Stromal cell of bone marrow (primary cell): ENCODE measurements at places on chromosomes 4 and X.

- peak; percentile 45 for DNase-seq
Observed at GRCh38 chr4:4477391-4477790, 64.5 kb downstream of the STX18 start.

DNA sequence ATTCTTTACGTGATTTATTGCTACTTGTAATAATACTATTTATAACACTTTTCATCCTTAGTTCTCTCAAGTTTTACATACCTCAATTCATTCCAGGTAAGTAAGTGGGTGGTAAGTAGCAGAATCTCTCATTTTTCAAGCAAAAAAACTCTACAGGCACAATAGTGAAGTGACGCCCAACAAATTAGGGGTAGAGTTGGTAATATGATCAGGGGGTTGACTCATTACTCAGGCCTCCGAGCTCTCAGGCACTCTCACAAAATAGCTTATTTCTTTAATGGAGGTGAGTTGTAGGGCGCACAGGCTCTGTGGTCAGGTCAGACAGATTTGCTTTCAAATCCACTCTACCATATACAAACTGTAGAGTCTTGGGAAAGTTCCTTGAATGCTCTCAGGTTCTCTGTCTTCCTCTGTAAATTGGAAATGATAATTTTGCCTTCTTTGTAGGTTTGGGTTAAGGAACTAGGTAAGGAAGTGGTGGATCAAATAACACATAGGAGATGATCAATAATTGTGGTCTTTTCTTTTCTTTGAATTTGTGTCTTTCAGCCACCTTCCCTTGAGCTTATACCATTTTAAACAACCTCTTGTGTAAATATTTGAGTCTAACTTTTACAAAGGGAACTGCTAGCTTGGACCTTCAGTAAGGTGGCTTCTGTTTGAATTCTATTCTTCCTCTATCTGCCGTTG lies 134.9 kb upstream of the LEF1 start:
- DNase-seq: no peak

GRCh38 chr4:74455361-74456055 lies 10.6 kb downstream of the AREG start:
- DNase-seq: no peak

GRCh38 chr4:183256756-183257385 lies 63.2 kb downstream of the CLDN22 start:
- peak; percentile 20 for DNase-seq

DNA sequence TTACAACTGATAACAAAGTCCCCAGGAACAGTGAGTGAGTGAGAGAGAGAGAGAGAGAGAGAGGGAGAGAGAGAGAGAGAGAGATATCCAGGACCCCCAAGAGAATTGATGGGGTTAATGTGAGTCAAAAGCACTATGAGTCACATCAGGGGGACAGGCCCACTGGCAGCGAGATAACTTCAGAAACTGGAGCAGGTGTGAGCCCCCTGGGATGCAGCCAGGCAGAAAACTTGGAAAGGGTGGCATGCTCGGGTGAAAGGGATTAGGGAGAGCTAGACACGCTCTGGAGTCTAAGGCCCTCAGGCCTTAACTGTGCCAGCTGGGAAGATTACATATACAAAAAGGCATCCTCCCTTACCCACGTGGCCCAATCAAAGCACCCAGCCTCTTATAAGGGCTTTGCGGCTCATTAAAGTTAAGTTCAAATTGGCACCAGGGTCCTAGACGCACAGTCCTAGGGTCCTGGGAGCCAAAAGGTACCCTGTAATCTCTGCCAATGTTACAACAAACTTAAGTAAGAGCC lies 841 bp downstream of the ACOT9 start:
- DNase-seq: no peak

- DNase-seq: no peak
Observed at GRCh38 chrX:24169211-24169610, 19.7 kb downstream of the ZFX start.

- peak; percentile 5 for DNase-seq
Observed at GRCh38 chrX:130637591-130637990, 235.8 kb downstream of the RBMX2 start.

GRCh38 chr4:86031927-86032326 lies 327.9 kb downstream of the MAPK10 start:
- no peak for DNase-seq

DNA sequence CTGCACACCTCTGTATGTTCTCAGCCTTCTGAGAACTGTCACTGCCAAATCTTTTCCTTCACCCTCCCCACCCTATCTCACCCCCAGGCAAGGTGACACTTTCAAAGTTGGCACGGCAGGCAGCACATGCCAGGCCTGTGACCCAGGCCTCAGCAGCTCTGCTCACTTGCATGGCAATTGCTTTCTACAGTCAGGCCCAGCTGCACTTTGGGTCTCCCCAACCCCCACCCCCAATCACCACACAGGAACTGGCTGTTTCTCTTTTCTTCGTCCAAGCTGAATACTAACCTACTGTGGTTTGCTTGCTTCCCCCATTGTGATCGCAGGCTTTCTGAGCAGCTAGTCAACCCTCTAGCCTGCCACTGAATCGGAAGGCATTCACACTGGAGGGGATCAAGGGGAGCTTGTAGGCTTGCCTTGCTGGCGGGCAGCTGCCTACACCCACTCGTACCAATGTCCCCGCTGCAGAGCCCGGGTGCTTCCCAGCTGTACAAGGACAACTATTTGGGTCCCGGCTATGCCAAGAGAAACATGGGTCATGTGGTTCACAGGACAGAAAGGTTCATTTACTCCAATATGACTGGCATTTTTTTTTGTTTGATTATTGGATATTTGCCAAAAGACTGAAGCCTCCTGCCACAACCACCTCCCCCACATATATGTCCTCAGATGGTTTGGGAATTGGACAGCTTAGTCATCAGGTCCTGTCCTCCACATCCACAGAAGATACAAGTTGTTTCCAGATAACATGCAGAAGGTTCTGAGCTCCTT lies 28.1 kb downstream of the SLC25A43 start:
- no peak for DNase-seq

GRCh38 chr4:175874306-175874705 lies 62.2 kb upstream of the GPM6A start:
- no peak for DNase-seq

GRCh38 chr4:90317785-90318184 lies 190.6 kb downstream of the CCSER1 start:
- peak; percentile 93 for DNase-seq

DNA sequence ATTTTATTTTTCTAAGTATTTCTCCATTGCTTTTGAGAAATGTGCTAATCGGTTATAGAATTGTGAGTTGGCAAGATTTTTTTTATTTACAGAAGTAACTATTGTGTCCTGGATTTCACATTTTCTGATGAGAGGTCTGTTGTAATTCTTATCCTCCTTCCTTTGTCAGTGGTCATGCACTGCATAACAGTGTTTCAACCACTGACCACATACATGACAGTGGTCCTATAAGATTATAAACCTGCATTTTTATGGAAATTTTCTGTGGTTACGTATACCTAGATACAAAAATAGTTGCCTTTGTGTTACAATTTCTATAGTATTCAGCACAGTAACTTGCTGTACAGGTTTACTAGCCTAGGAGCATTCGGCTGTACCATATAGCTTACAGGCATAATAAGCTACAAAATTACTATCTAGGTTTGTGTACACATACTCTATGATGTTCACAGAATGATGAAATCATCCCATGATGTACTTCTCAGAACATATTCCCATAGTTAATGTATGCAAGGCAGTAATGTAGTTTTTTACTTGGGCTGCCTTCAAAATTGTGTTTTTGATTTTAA lies 47.8 kb downstream of the APELA start:
- DNase-seq: no peak

- no peak for DNase-seq
Observed at GRCh38 chrX:22542641-22543040, 269.9 kb downstream of the CBLL2 start.

- no peak for DNase-seq
Observed at GRCh38 chr4:101240099-101240498, 107.2 kb downstream of the PPP3CA start.

DNA sequence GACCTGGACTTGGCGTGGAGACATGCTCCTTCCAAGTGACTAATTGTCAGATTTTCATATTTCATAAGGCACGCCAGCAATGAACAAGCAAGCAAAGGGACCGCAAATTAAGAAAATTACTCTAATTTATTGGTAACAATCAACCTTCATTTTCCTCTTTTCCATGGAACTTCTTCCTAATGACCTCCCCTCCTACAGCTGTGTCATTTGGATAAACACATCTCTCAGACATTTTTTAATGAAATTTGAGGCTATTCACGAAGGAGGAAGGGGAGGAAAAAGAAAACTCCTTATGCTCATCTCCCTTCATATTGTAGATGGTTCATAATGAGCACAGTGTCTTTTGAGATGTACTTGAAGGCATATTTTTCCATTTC lies 38.6 kb upstream of the TLR3 start:
- DNase-seq: no peak

GRCh38 chr4:6239968-6240367 lies 29.7 kb upstream of the WFS1 start:
- no peak for DNase-seq

DNA sequence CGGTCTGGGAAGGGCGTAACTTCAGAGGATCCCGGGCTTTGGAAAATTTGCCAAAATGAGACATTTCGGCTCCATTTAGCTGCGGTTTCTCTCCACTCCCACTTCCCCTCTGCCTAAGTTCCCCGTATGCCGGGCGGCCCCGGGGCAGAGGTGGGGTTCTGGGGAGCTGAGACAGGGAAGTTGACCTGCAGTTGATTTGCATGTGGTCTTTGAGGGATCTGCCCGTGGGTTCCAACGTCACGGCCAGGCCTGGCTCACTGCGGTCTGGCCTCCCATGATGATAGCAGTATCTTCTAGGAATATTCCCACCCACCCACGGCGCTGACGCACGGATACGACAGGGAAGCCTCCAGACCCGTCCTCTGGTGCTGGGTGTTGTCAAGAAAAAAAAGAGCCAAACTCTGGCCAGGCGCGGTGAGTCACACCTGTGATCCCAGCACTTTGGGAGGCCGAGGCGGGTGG lies 27.3 kb upstream of the CRLF2 start:
- no peak for DNase-seq

- no peak for DNase-seq
Observed at GRCh38 chrX:6071731-6072130, 156.9 kb downstream of the NLGN4X start.

- no peak for DNase-seq
Observed at GRCh38 chrX:119089619-119090018, 16.8 kb downstream of the CT47C1 start.

DNA sequence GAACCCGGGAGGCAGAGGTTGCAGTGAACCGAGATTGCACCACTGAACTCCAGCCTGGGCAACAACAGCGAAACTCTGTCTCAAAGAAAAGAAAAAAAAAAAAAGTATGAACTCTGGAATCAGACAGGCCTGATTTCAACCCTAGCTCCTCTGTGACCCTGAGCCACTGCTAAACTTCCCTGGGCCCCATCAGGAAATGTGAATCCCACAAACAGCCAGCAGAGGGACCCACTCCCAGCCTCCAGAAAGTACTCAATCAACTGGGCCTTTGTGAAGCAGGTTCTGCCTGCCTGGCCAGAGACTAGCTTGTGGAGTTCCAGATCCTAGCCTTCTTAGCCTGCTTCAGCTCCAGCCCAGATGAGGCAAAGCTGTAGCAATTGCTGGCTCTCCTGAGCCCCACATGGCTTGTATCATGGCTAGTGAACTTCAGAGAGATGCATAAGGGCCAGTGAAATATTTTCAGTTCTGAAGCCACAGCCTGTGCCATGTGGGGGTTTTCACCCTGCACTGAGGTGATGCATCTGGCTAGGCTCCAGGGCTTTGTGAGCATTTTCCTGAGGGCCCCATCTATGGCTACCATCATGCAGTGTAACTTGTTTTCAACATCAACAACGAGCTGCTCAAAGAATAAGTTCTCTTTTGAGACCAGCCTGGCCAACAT lies 7.2 kb upstream of the IDS start:
- no peak for DNase-seq

DNA sequence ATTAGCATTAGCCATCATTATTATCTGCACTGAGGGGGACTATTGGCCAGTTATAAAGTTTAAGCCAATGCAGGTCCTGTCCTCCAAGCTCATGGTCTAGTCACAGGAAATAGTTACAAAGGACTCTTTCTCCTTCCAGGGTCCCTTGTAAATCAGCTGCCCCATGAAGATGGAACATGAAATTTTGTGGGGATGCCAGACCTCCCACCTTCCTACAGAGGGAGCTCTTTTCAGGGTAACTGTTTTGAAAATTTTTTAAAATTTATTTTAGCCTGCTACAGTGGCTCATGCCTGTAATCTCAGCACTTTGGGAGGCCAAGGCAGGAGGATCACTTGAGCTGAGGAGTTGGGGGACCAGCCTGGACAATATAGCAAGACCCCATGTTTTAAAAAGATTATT lies 124.4 kb upstream of the SLC34A2 start:
- DNase-seq: no peak

DNA sequence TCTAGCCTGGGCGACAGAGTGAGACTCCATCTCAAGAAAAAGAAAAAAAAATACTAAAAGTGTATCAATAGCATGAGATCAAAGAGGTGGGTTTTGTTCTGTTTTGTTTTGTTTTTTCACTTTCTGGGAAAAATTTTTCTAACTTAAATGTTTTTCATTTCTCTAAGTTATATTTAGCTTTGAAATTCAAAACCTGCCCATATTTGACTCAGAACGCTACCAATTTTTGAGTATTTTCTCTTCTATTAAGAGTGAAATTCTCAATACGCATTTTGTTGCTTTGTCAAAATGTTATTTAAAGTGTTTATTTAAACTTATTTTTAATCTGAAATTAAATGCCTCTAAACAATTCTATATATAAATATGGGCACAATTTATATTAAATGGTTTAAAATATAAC lies 39.6 kb downstream of the GSTCD start:
- no peak for DNase-seq

DNA sequence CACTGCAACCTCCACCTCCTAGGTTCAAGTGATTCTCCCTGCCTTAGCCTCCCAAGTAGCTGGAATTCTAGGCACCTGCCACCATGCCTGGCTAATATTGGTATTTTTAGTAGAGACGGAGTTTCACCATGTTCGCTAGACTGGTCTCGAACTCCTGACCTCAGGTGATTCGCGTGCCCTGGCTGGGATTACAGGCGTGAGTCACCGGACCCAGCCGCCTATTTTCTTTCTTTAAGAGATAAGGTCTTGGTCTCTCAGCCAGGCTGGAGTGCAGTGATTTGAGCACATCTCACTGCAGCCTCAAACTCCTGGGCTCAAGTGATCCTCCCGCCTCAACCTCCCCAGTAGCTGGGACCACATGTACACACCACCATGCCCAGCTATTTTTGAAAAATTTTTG lies 166.5 kb downstream of the DHRSX start:
- no peak for DNase-seq

DNA sequence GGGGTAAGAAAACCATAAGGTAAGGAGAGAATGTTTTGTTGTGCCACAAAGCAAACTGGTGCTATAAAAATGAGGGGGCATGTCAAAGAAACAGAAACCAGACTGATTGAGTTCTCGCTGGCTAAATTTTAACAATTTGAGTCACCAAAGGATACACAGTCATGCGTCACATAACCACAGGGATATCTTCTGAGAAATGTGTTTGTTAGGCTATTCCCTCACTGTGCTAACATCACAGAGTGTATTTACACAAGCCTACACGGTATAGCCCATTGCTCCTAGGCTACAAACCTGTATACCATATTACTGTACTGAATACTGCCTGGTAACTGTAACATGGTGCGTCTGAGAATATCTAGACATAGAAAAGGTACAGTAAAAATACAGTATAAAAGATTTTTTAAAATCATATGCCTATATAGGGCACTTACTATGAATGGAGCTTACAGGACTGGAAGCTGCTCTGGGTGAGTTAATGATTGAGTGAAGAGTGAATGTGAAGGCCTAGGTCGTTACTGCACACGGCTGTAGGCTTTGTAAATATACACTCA lies 50.1 kb downstream of the FBXW7 start:
- peak; percentile 75 for DNase-seq

- DNase-seq: peak; percentile 19
Observed at GRCh38 chr4:121873604-121874003, 3.3 kb upstream of the BBS7 start.

- DNase-seq: no peak
Observed at GRCh38 chr4:167715176-167715575, 377.2 kb upstream of the ANXA10 start.
